GM04503 (cell line): ENCODE measurements at places on chromosomes 12 and 14.
A peak's percentile ranks its signal among the peaks of the same experiment; 100 is the strongest.

GRCh38 chr12:104809706-104810385, 148.2 kb downstream of the SLC41A2 start:
- no peak for DNase-seq

GRCh38 chr12:122467983-122468382, 32.7 kb downstream of the ZCCHC8 start:
- DNase-seq = no peak

- DNase-seq = no peak
Observed at GRCh38 chr12:72033991-72034390, 95.3 kb downstream of the TPH2 start.

- no peak for DNase-seq
Observed at GRCh38 chr12:89686311-89686710, 22.3 kb downstream of the ATP2B1 start.

- no peak for DNase-seq
Observed at GRCh38 chr12:42696406-42697149, 107.0 kb upstream of the PRICKLE1 start.

GRCh38 chr12:41486718-41487117, 298.6 kb downstream of the PDZRN4 start:
- peak; percentile 2 for DNase-seq

GRCh38 chr12:57993030-57993429, 51.7 kb downstream of the ATP23 start:
- DNase-seq = no peak

- DNase-seq = no peak
Observed at GRCh38 chr12:104201238-104202001, 14.2 kb upstream of the TXNRD1 start.

DNA sequence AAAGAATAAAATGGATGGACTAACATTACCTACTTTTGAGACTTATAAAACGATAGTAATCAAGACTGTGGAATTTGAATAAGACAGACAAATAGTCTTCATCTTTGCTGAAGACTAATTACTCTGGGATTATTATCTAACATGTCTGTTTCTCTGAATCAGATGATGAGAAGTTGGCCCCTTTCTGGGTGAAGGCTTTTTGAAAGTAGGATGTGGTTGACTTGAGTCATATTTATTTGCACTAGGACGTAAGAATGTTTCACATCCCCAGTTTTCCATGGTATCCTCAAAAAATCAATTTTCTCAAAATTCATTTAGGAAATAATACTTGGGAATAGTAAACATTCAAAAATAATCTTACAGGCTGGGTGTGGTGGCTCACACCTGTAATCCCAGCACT, 31.8 kb downstream of the PKP2 start:
- DNase-seq = no peak

GRCh38 chr14:70317969-70318634, 41.4 kb downstream of the COX16 start:
- DNase-seq = peak; percentile 2

GRCh38 chr12:9699269-9699897, 29.9 kb downstream of the CLEC2D start:
- DNase-seq = no peak

DNA sequence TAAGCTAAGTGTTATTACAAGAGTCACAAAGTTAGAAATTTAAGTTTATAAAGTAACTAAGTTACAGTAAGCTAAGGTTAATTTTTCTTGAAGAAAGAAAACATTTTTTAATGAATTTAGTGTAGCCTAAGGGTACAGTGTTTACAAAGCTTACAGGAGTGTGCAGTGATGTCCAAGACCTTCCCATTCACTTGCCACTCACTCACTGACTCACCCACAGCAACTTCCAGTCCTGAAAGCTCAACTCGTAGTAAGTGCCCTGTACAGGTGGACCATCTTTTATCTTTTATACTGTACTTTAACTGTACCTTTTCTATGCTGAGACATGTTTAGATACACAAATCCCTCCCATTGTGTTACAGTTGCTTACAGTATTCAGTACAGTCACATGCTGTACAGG, 60.9 kb upstream of the TMEM263 start:
- DNase-seq = no peak

DNA sequence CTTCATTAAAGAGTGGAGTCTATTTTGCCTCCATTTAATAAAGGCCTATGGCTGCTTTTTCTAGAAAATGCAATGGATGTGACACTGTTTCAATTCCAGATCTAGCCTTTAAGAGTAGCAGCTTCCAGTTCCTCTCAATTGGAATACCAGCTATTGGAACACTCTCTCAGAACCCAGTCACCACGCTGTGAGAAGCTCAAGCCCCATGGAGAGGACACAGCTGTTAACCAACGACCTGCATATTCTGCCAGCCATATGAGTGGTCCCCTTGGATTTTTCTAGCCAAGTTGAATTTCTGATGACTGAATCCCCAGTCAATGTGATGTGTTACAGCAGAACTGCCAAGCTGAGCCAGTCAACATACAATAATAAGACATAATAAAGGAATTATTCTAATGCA, 131.8 kb downstream of the TMTC3 start:
- no peak for DNase-seq

DNA sequence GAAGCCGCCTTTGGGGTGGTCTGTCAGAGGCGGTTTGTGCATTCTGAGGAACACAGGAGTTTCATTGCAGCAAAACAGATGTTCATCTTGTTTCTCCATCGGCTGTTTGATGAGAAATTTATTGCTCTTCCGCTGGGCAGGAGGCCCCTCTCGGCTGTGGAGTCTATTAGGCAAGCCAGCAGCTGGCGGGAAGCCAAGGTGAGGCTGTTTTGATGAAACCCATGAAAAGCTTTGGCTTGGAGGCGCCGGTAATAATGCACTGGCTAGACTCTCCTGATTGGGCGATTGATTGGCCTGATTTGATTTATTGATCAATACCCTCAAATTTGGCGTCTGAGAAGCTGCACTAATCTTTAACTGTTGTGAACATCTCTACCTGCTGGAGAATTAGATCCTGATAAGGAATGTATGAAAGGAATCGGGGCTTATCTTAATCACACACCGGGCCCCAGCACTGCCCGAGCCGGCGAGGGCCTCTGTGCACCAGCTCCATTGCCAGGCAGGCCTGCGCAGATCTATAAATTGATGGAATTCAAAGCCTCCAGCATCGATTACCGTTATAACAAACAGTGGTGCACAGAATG, 187.7 kb downstream of the PHETA1 start:
- DNase-seq = no peak

DNA sequence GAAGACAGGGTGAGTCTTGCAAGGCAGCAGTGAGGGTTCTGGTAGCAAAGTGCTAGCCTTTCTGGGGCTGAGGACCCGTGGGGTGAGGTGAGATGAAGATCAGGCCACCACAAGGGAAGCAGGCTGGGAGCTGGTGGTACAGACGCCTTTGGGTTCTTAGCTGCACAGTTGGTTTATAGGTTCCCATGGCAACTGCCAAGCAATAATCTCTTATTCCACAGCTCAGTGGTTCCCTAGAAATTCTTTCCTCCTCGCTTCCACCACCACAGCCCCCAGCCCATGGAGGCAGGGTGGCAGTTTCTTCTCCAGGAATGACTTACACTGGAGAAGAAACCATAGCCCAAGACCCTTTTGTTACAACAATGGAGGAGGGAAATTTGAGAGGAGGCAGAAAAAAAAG, 82.1 kb downstream of the CMKLR1 start:
- no peak for DNase-seq

GRCh38 chr14:99055816-99056215, 216.2 kb downstream of the BCL11B start:
- no peak for DNase-seq

GRCh38 chr14:105538481-105539049, 12.2 kb downstream of the TMEM121 start:
- DNase-seq = no peak

- DNase-seq = no peak
Observed at GRCh38 chr14:32552766-32553165, 223.7 kb downstream of the AKAP6 start.

GRCh38 chr12:11797317-11797913, 147.9 kb downstream of the ETV6 start:
- DNase-seq = peak; percentile 82

- no peak for DNase-seq
Observed at GRCh38 chr14:51957950-51958349, 31.4 kb upstream of the RTRAF start.
